ENCODE measurements at places on chromosomes 6 and 20. TPM values are rescaled to one million over a fixed set of nuclear protein-coding genes. Genes with fewer than 3 reads are reported as not detected.

DNA sequence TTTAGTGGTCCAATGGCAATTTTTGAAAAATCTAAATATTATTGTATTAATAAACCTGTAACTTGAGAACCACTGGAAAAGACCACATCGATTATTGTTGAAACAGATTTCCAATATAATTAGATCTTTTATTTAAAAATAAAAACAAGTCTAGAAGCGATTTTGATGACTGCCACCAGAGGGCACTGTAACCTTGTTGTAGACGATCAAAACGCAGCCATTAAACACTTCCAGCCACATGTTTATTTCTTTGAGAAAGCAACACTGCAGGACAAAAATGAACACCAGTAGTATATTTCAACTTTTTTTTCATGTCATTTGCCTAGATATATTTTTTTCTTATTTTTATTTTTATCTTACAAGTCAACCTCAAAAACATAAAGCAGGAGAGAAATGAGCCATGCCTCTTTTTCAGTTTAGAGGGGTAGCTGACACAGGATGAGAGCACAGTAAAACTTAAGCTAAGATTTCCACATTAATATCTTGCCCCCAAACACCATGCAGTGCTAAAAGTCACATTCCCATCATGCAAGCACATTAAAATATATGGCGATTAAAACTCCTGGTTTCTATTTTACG is 115.4 kb downstream of the OPRM1 start:
- DNase-seq = peak; percentile 23

- no peak for DNase-seq
Measured at GRCh38 chr6:49923826-49924225, 40.1 kb downstream of the DEFB114 start.

GRCh38 chr20:38645351-38645750 is 43.7 kb downstream of the ARHGAP40 start:
- no peak for DNase-seq

GRCh38 chr20:33443006-33443511 is 504 bp downstream of the SNTA1 start:
- DNase-seq = no peak

- DNase-seq = no peak
Measured at GRCh38 chr6:33909737-33910136, 105.9 kb upstream of the MLN start.

GRCh38 chr6:138722425-138723371 is 50.9 kb upstream of the CCDC28A start:
- DNase-seq = no peak

GRCh38 chr6:157764178-157765068 is 58.6 kb upstream of the SNX9 start:
- peak; percentile 66 for DNase-seq

DEFB124 gene
- not detected for total RNA-seq

OOEP gene
- total RNA-seq = 0.40 TPM

SCRT2 gene
- total RNA-seq = not detected

EMILIN3 gene
- total RNA-seq = not detected

LINC00237 gene
- total RNA-seq = not detected

AFG1L gene
- total RNA-seq = 3.0 TPM

SLC22A2 gene
- not detected for total RNA-seq

VGLL2 gene
- not detected for total RNA-seq

ADGB gene
- not detected for total RNA-seq

All from T-helper 17 cell (primary cell).